ENCODE measurements at places on chromosomes 16 and 17.

DNA sequence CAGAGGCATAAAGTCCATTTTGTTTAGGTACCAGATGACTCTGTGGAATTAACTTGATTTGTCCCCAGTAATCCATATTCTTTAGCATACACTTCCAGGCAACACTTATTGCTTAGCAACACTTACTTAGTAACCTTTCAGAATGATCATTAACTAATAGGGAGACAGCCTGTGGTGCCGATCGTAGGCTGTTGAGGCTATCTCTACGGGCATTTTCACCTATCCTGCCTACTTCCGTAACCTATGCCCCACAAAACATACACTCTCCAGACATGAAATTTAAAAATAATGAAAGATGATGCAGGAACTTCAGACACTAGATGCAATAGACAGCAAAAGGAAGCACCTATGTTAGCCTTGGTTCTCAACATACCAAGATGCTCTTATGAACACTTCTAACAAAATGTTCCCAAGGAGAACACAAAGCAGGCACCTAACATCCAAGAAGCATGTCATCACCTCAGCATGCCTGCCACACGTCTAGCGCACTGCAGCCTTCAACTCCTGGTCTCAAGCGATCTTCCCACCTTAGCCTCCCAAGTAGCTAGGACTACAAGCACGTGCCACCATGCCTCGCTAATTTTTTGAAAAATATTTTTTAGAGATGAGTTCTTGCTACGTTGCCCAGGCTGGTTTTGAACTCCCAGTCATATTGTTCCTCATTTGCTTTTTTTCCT, 34.5 kb downstream of the HLF start:
- DNase-seq = no peak

- DNase-seq = no peak
These were observed 128.9 kb upstream of the RCVRN start for GRCh38 chr17:10033959-10034358.

DNA sequence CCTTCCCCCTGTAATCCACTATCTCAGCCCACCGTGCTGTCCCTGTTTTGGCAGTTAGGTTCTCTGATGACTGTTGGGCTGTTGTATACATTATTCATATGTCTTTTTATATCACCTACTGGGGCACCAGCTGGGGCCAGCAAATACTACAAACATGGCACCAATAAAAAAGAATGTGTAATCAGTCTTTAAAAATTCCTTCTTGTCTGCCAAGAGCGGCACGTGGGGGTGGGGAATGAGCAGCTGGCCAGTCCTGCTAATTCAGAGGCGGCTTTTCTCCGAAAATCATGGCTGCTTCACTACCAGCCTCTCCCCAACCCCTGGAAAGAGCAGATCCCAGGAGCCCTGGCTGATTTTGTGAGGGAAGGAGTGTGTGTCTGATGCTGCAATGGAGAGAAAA, 77.7 kb upstream of the EEF2KMT start:
- DNase-seq = no peak

- no peak for DNase-seq
These were observed 31.7 kb downstream of the TOM1L2 start for GRCh38 chr17:17940441-17940911.

- DNase-seq = no peak
These were observed 14.9 kb upstream of the ARL6IP1 start for GRCh38 chr16:18816286-18816685.

DNA sequence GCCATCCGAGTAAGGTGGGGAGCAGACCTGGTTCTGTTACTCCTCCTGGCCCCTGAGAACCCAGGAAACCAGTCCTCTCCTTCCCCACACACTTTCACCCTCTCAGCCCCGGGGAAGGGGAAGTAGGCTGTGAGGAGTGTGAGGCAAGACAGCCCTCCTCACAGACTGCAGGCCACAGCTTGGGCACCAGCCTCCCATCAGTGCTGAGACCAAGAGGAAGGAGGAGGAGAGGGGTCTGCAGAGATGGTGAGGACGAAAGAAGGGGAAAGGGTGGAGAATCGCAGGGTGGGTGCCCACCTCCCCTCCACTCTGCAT, 7.0 kb downstream of the G6PC3 start:
- DNase-seq = no peak

DNA sequence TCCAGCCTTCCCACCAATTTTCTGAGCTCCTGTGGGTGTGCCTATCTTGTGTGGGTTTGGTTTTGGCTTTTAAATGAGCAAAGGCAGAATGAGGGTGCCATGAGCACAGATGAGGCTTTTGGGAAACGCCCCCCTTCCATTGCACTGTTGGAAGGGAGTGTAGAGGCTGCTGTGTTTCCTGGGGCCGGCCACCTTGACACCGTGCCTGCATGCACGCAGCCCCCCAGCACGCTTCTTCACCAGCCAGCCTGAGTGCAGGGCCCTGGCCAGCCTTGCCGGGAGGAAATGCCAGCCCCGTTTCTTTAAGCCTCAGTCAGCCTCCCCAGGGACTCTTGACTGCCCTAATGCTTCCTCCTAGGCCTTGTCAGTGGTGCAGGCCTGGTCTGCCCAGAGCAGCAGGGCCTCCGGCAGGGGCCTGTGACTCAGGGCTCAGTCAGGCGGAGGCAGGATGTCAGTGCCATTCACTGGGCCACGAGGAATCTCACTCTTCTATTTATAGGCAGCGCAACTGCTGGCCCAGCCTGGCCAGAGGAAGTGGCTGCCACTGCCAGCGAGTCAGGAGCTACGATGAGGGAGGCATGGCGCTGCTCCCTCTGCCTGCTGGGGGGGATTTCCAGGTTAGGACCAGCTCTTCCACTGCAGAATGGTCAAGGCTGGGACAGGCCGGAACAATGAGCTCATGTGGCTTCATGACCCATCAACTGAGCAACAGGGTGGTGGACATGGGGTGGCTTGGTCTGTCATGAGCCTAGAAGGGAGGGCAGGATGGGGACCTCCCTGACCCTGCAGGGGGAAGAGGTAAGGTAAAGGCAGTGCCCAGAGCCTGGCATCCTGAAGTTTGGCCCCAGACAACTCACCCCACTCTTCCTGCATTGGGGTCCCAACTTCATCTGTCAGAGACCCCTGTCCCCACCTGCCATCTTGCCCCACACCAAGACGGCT, 205.2 kb downstream of the RAB11FIP4 start:
- DNase-seq = peak; percentile 50

DNA sequence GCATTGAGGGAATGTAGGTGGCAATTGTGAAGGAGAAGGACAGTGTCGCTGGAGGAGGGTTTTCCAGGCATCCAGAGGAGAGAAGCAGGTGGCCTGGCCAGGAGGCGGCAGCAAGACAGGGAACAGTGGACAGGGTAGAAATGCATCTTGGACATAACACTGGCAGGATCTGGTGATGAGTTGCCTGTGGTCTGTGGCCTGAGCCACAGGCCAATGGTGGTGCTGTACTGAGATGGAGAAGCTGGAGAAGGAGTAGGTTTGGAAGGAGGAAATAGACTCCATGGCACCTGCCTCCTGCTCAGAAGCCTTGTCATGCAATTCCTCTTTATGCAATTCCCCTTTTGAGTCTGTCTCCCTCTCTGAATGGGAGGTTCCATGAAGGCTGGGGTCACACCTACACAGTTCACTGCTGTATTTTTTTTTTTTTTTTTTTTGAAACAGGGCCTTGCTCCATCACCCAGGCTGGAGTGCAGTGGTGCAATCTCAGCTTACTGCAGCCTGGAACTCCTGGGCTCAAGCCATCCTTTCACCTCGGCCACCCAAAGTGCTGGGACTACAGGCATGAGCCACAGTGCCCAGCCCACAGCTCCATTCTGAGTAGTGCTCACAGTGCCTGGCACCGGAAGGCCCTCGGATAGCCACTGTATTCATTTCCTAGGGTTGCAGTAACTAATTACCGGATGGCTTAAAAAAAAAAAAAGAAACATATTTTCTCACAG, 13.5 kb upstream of the CACNG4 start:
- DNase-seq = no peak

GRCh38 chr16:991345-991744, 9.8 kb downstream of the SOX8 start:
- DNase-seq = no peak

GRCh38 chr17:8939496-8940334, 25.8 kb downstream of the PIK3R5 start:
- DNase-seq = no peak

GRCh38 chr17:46733837-46734475, 84.5 kb downstream of the WNT3 start:
- DNase-seq = no peak

GRCh38 chr17:14157822-14158221, 78.8 kb downstream of the CDRT15 start:
- DNase-seq = no peak

GRCh38 chr16:61412562-61412961, 623.7 kb downstream of the CDH8 start:
- DNase-seq = no peak

DNA sequence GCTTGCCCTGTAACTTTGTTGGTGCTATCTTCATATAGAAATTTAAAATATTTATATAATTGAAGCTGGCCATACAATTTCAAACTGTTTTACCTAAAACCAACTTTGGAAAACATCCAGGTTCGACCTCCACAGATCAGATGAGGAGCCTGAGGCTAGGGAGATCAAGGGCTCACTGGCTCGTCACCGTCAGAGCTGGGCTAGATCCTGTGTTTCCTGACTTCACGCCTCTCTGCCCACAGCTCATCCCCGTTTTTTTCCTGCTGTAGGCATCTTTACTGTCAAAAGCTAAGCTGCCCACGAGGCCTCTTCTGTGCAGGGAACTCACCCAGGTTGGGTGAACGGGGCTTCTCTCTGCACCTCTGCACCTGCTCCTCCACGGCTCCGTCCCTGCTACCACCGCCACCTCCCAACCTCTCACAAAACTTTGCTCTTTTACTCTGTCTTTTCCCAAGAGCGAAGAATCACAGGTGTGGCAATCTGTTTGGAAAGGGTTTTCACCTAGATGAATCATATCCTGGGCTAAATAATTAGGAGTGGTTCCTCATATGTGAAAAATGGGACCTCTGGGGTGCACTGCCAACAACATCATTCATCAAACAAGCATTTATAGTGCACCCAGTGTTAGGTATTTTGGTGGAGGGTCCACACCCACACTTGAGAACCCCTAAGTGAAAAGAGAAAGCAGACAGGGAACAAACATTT, 24.8 kb upstream of the KDM6B start:
- DNase-seq = no peak

- DNase-seq = no peak
These were observed 2.9 kb downstream of the C17orf67 start for GRCh38 chr17:56830726-56831368.

- no peak for DNase-seq
These were observed 3.4 kb downstream of the MAPK8IP3 start for GRCh38 chr16:1709356-1709755.

- no peak for DNase-seq
These were observed 138.5 kb upstream of the CDH5 start for GRCh38 chr16:66227766-66228530.

GRCh38 chr16:82583422-82583821, 43.3 kb upstream of the CDH13 start:
- DNase-seq = no peak

- no peak for DNase-seq
These were observed 46.1 kb downstream of the WSB1 start for GRCh38 chr17:27339836-27340550.

GRCh38 chr17:76690596-76691280, 20.0 kb downstream of the MXRA7 start:
- DNase-seq = no peak

GRCh38 chr17:17403899-17404576, 72.8 kb upstream of the MED9 start:
- peak; percentile 42 for DNase-seq

DNA sequence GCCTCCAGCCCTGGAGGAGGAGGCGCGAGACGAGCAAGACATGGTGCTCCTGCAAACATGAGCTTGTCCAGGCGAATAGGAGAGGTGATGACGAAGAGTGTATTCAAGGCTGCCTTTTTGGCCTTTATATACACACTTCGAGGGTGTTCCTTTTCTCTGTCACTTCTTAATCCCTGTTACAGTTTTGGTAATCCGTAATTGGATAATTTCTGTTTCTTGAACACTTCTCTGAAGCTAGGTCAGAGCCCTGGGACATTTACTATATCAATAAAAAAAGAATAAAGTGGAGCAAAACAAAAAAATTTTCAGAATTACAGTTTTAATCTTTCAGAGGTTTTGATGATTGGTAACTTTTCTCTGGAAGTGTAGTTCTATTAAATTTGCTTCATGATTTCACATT, at the start of gene KRT24:
TSS of gene KRT24 (minus strand) at position 101 of the 400 bp plus-strand sequence. CDS start at position 42, 59 bp downstream.
- no peak for DNase-seq

DNA sequence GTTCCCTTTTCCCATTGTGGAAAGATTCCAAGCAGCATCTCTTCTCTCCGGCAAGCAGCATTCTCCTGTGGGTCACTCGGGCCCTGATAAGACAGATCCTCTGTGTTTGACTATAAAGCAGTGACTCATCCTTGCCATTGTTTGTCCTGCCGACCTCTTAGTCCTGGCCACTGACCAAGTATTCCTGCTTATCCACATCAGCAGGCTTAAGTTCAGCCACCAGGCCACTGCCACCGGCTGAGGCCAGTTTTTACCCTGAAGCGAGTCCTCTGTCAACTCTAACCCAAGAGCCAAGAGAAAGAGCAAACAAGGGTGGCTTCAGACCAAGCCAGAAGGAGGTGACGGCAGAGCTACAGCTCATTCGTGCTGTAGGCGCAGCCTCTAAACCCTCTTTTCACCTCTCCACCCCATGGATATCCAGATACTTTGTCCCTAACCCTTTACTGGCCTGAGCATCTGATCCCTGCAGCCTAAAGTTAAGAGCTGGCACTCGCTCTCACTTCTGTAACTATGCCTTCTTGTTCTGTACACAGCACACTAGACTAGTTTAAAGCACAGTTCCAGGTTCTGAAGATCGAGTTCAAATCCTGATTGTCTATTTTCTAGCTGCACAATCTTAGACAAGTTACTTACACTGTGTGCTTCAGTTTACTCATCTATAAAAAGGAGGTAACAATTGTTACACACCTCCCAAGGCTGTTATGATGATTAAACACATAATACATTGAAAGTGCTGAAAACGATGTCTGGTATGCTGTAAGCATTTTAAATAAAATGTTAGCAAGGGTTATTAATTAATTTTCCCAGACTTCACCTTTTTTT, 31.0 kb downstream of the SOX9 start:
- no peak for DNase-seq

- no peak for DNase-seq
These were observed 560 bp downstream of the CRYBA1 start for GRCh38 chr17:29247219-29247618.

Data from GM12891 (cell line).